ENCODE measurements at places on chromosomes 3 and 15. TPM values are rescaled to one million over a fixed set of nuclear protein-coding genes. Genes with fewer than 3 reads are reported as not detected.

GOLGA6D gene
- not detected for total RNA-seq

AP3B2 gene
- total RNA-seq: not detected

FETUB gene
- total RNA-seq: not detected

WDR72 gene
- total RNA-seq: 2.2 TPM

PLSCR2 gene
- total RNA-seq: 2.9 TPM

CHRM5 gene
- not detected for total RNA-seq

SUCNR1 gene
- 3.2 TPM for total RNA-seq

MYD88 gene
- 49.7 TPM for total RNA-seq

RBP2 gene
- not detected for total RNA-seq

TSC22D2 gene
- 22.2 TPM for total RNA-seq

PPARG gene
- 13.1 TPM for total RNA-seq

DNA sequence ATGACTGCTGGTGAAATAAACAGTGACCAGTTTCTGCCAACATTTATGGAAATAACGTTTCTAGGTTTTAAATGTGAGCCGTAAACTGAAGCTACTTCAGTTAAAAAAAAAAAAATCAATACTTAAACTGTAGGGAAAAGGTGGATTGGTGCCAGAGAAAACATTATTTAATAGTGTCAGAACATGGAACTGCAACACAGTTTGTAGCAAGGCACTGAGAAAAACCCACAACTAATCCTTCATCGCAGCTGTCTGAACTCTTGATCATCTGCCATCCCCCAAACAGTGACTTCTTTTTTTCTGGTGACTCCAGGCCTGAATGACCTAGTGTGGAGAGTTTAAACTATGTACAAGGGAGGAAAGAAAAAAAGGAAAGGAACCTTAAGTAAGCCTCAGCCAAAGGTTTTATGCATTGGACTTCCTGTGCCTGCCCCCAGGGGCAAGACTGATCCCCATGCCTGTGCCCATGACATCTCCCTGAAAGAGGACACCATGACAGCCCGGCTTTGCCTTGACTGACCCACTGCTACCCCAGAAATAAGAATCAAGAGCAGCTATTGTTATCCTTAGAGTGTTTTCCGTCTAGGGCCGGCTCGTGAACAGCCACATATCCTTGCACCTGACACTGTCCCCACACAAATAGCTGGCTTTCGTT lies 33.1 kb downstream of the CRTAP start:
- DNase-seq: no peak

- no peak for DNase-seq
These were observed 36.5 kb downstream of the OXNAD1 start for GRCh38 chr3:16301507-16301906.

DNA sequence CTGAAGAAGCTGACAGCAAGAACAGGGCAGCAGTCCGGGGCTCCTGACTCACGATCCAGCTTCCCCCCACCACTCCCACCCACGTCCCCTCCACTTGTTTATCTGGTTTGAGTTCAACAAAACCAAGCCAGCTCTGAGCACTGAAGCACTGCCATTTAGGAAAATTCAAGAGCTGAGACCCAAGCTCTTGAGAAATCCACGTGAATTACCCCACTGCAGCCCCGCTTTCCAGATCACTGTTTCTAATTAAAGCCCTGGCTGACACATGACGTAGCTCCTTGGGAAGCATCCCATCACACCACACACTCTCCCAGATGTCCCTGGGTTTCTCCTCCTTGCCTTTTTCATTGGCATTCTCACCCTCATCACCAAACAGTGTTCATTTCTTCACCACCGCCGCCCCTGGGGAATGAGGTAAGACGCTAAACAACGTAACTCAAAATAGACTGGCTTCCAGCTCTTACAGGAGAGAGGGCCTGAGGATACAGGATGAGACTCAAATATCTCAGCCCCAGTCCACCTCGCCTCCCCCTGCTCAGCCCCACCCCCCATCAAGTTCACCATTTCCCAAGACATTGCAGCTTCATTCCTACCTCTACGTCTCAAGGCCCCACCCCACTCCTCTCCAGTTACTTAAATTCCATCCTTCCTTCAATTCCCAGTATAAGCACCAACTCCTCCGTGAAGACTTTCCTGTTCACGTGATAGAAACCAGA lies 95.4 kb downstream of the SRGAP3 start:
- DNase-seq: peak; percentile 9

- no peak for DNase-seq
These were observed 464.4 kb downstream of the SHQ1 start for GRCh38 chr3:72383883-72384282.

- no peak for DNase-seq
These were observed 25.9 kb downstream of the ACP3 start for GRCh38 chr3:132343018-132343612.

DNA sequence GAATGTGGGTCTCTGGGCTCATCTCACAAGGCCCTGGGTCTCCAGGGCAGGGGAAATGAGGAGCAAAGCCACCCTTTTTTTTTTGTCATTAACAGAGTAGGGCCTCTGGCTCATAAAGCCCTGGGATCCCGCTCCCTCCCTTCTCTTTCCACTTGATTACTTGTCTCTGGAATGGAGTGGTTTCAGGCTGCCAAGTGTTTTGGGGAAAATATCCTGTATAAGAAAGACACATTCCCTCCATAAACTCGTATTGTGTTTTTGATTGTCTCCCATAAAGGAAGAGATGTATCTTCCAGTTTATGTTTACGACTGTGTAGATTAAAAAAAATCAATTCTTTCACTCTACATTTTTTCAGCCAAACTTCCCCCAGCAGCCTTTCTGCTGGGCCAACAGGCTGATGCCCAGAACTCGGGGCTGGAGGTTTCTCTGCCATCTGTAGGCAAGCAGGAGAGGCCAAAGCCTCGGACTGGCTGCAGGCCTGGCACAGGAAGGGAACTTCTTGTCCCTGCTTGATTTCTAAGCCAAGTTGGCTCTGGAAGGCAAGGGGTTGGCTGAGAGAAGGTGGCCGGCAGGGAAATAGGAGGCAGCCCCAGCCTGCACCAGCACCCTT lies 49.4 kb upstream of the INSYN1 start:
- peak; percentile 21 for DNase-seq

DNA sequence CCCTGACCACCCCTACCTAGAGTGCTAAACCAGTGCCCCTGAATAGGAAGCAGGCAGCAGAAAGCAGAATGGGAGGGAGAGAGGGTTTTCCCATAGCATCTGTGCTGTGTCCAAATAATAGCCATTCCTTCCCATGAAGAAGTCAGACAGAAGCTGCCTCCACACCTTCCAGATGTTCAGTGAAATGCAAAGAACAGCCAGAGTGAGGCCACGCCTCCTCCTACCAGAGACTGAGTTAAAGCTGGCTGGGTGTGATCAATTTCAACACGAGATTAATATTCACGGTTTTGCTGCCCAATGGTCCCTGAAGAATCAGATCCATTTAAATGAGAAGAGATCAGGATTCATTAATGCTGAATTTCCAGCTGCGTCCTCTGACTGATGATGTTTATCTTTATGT lies 111.8 kb downstream of the SRGAP3 start:
- no peak for DNase-seq

GRCh38 chr3:169790687-169791429 lies 17.7 kb downstream of the MYNN start:
- DNase-seq: no peak

GRCh38 chr3:188031121-188031520 lies 122.8 kb upstream of the LPP start:
- DNase-seq: no peak

GRCh38 chr3:183862610-183863009 lies 22.1 kb downstream of the PARL start:
- DNase-seq: no peak

DNA sequence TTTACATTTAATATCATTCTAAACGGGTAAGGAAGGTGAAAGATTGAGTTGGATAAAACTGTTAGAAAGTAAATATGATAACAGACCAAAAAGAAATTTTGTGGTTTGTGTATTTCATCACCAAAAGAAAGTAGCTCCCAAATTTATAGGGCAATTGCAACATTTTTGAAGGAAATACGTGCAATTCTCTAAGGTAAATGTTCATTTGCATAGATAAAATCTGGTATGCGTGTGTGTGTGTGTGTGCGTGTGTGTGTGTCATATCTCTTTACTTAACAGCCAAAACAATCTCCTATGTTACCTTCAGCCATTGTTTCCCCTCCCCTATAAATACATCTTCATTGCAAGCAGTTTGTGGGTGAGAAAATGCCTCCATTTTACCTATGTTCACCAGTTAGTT lies 208.4 kb downstream of the TNIK start:
- DNase-seq: no peak

GRCh38 chr15:52481915-52482314 lies 46.8 kb downstream of the MYO5A start:
- DNase-seq: no peak

- DNase-seq: no peak
These were observed 14.6 kb upstream of the PLA2G4E start for GRCh38 chr15:42035435-42035761.

GRCh38 chr15:71048913-71049675 lies 66.2 kb upstream of the THSD4 start:
- no peak for DNase-seq

DNA sequence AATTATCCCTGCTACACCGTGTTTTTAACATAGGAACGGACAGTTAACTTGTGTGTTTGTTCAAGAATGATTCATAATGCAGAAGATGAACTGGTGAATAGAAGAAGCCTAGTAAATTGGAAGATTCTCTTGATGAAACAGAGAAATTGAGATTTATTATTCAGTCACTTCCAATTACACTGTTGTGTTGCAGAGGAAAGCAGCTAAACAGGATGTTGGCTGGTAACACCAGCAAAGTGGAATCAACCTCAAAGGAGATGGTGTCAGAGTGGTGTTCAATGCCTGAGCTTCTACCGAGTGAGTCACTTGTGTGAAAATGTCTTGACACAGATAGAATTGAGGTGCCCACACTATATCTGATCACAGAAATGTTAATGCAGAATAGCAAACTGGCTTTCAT lies 399.6 kb downstream of the LPP start:
- DNase-seq: no peak

GRCh38 chr3:45541326-45542321 lies 52.9 kb upstream of the LIMD1 start:
- no peak for DNase-seq

DNA sequence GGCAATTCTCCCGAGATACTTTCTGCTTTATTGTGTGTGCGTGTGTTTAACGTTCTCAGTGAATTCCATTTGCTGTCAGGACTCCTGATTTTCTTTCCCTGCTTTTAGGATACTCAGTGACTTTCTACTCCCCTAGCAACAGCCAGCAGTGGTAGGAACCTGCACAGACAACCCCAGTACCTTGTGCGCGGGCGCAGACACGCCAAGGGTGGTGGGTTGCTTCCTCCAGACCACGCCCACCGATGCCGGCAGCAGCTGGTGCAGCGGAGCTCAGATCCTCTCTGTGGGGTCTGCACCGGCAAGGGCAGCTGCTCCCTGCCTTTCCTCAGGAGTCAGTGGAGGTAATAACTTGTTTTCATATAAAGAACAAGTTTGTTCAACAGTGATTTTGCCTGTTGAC lies 225.1 kb upstream of the NDN start:
- DNase-seq: no peak

DNA sequence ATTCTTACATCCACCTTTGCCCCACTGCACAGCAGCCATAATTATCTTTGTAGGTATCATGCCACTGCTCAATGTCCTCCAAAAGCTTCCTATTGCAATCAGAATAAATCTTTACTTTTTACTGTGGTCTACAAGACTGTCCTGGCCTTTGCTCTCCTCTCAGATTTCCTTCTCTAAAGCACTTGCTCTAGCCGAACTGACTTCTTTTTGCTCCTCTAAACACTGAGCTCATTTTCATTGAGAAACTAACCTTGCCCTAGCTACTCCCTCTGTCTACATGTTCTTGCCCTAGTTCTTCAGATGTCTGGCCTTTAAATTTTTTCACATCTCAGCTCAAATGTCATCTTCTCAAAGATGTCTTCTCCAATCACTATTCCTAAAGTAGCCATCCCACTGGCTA lies 342.8 kb downstream of the TBC1D5 start:
- DNase-seq: no peak

- DNase-seq: no peak
These were observed 124.2 kb downstream of the EEFSEC start for GRCh38 chr3:128277378-128278069.

DNA sequence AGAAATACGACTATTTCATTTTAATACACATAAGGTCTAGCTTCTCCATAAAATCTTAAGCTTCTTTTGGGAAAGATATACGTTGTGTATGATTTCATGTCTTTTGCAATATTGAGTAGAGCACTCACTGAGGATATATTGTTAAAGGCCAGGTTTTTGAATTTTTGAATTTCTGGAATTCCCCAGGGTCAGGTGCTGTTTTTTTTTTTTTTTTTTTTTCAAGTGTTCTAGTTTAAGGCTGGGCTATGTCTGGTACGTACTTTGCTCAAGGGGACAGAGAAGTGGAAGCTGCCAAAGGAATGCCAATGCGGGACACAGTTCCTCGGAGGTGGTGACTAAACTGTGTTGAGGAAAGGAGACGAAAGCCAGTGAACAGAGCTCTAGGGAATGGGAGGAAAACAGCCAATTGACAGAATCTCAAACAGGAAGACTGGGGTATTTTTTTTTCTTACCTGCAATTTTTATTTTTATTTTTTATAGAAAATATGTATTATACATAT lies 510.5 kb upstream of the CBLB start:
- DNase-seq: no peak
